ENCODE measurements at places on chromosomes 12 and 14.
A peak's percentile ranks its signal among the peaks of the same experiment; 100 is the strongest.

- DNase-seq: no peak
These were observed 246.7 kb upstream of the FKBP4 start for GRCh38 chr12:2548081-2548480.

- no peak for DNase-seq
These were observed 7.0 kb downstream of the RTL1 start for GRCh38 chr14:100896369-100897060.

GRCh38 chr12:67630373-67631088, 18.0 kb upstream of the DYRK2 start:
- DNase-seq: peak; percentile 64

- no peak for DNase-seq
These were observed 177.8 kb upstream of the EEA1 start for GRCh38 chr12:93106910-93107309.

- DNase-seq: no peak
These were observed 98.7 kb downstream of the DDHD1 start for GRCh38 chr14:53054457-53054856.

GRCh38 chr14:32939254-32940065, 781 bp downstream of the NPAS3 start:
- no peak for DNase-seq

- DNase-seq: no peak
These were observed 26.7 kb upstream of the ETNK1 start for GRCh38 chr12:22598141-22598762.

DNA sequence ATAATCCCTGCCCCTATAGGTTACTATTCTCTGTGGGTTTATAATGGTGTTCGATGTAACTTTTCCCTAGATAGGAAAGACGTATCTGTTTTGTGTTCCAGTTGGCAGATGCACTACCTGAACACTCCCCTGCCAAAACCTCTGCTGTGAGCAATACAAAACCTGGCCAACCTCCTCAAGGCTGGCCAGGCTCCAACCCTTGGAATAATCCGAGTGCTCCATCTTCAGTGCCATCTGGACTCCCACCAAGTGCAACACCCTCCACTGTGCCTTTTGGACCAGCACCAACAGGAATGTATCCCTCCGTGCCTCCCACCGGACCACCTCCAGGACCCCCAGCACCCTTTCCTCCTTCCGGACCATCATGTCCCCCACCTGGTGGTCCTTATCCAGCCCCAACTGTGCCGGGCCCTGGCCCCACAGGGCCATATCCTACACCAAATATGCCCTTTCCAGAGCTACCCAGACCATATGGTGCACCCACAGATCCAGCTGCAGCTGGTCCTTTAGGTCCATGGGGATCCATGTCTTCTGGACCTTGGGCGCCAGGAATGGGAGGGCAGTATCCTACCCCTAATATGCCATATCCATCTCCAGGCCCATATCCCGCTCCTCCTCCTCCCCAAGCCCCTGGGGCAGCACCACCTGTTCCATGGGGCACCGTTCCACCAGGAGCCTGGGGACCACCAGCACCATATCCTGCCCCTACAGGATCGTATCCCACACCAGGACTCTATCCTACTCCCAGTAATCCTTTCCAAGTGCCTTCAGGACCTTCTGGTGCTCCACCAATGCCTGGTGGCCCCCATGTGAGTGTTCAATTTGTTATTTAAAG, 11.3 kb downstream of the MAPK1IP1L start:
- DNase-seq: no peak

GRCh38 chr12:66119229-66119869, 11.2 kb downstream of the LLPH start:
- DNase-seq: no peak

- no peak for DNase-seq
These were observed 26.0 kb downstream of the MAPK1IP1L start for GRCh38 chr14:55077170-55078151.

GRCh38 chr12:24798335-24798734, 150.6 kb downstream of the BCAT1 start:
- DNase-seq: no peak

- DNase-seq: no peak
These were observed 139.0 kb upstream of the LHX5 start for GRCh38 chr12:113610698-113611097.

- no peak for DNase-seq
These were observed 88.3 kb upstream of the MDM1 start for GRCh38 chr12:68420225-68421010.

DNA sequence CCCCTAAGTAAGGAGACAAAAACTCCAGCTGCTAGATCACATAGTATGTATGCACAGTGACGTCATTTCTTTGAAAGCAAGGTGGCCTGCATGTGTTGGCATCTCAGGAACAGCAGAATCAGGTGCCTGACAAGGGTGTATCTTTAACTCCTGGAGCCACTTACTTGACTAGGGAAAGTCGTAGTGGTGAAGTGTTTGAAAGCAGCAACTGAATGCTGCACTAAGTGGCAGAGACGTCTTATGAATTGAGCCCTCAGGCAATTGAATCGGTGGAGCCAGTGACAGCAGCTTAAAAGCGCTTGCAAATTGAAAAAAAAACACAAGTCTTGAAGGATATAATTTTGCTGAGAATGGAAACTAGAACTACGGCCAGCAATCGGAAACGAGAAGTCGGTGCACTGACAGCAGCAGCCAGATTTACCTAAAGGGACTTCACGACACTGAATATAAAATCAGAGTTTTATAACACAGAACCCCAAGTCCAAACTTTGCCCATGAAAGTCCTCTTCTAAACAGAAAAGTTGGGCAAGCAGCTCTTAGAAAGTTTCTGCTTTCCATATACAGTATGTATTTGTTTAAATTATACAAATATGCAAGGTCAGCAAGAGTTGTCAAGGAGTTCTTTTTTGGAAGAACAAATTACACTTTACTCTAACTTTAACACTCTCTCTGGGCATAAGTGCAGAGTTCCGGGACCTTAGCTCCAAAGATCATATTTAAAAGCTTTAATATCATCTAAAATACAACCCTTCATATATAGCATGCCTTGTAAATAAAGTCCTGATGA, 1.1 kb downstream of the IGF1 start:
- DNase-seq: no peak

DNA sequence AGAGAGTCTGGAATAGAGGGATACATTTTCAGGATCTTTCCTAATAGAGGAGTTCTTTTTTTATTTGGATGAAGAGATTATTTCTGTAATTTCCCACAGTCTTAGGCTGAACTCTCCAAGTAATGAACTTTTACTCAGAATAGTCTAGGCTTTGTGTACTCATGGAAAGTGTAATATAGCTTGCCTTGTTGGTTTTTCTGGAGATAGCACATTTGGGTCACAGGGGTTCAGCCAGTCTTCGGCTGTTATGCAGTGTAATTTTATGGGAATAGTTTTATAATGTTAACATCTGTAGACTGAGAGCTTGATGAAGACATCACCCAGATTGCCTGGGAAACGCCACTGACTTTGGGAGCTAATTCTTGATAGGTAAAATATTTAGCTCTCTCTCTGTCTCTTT, 450.8 kb downstream of the RAD51B start:
- no peak for DNase-seq

DNA sequence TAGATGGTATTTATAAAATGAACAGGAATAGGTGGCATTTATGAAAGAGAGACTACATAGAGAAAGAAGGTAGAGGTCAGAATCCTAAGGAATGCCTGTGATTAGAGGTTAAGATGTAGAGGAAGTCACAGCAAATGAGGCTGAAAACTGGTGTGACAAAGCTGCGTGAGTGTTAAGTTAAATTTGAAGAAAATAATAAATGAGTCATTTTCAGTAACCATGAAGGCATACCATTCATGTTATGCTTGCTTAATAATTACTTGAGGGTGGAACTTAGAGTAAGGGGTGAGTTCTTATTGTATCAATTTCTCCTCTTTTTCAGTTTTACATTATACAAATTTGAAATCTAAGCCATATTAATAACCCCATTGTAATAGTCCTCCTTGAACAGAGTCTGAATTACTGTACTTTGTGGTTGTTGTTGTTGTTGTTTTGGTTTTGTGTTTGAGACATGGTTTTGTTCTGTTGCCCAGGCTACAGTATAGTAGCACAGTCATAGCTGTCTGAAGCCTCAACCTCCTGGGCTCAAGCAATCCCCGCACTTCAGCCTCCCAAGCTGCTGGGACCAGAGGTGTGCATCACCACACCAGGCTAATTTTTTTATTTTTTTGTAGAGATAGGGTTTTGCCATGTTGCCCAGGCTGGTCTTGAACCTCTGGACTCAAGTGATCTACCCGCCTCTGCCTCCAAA, 761.5 kb downstream of the GALC start:
- no peak for DNase-seq

- DNase-seq: no peak
These were observed 123.8 kb downstream of the PDZRN4 start for GRCh38 chr12:41311883-41312282.

GRCh38 chr12:32163596-32163995, 56.9 kb downstream of the BICD1 start:
- DNase-seq: no peak

- DNase-seq: no peak
These were observed 298.2 kb downstream of the RPAP3 start for GRCh38 chr12:47407463-47408129.

- DNase-seq: no peak
These were observed 32.6 kb upstream of the SLC38A4 start for GRCh38 chr12:46858368-46858767.

- no peak for DNase-seq
These were observed 411.7 kb upstream of the FLRT2 start for GRCh38 chr14:85118274-85118673.

DNA sequence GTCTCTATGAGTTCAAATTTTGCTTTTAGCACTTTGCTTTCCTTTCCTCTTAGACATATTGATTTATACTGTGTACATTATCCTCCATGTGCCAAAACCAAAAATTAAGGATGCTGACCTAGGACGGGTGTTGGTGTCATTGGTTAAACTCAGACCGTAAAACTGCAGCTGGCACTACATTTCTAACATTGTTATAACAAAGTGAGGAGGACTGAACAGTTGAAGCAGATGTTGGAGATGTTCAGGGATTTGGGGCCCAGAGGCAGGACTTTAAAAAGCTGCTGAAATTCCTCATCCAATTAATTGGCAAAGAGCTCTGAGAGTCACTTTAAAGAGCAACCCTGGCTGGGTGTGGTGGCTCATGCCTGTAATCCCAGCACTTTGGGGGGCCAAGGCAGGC, 72.4 kb downstream of the TMTC1 start:
- no peak for DNase-seq

- no peak for DNase-seq
These were observed 1.9 kb upstream of the RIN3 start for GRCh38 chr14:92511453-92512238.

- no peak for DNase-seq
These were observed 4.2 kb downstream of the RNF31 start for GRCh38 chr14:24151404-24152080.

DNA sequence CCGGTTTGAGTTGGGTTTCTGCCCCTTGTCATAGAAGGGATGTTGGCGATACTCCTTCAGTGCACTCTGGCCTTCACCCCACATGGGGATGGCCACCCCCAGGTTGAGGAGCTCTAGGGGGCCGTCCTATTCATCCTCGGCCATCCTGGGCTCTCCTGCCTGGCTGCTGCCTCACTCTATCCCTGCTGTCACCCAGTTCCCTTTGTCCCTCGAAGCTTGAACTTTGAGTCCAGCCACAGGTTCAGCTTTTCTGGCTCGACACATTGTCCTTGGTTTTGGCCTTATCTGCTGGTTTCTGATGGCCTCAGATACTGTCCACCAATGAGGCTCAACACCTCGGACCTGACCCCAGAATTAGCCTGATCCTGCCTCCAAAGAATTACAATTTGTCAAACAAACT, 58.6 kb downstream of the C14orf132 start:
- DNase-seq: no peak

- DNase-seq: no peak
These were observed 26.9 kb downstream of the FIGNL2 start for GRCh38 chr12:51821440-51822260.

- DNase-seq: no peak
These were observed 25.1 kb downstream of the TEAD4 start for GRCh38 chr12:2984249-2984648.

DNA sequence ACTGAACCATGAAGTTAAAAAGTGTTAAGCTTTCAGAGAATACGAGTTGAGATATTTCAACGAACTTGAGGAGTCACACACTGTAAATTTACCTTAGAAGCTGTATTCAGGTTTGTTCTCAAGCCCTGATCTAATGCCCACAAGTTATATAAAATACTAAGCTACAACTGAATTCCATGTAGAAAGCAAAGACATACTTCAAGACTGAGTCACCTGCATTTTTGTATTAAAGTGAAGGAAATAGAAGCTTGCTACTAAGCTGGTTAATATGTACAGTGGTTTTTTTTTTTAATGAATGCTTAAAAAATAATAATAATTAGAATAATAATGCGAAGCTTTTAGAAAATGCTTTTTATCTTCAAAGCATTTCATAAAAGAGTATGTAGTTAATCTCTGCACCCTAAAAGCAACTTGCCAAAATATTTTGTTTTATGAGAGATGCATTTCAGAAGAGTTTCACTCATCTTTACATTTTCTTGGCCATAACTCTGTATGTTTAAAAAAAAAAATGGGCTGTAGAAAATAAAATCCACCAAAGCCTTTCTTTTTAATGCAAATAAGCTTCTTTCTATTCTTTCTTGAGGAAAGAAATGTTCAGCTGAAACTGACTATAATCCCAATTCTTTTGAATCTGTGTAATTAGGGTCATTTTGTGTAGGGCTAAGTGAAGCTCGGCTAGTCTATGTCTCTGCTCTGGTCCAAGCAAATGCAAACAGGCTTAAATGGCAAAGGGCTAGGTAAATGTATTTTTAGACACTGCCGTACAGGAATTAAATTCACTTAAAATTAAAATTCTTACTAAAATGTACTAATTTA, 1047.5 kb upstream of the FLRT2 start:
- no peak for DNase-seq

DNA sequence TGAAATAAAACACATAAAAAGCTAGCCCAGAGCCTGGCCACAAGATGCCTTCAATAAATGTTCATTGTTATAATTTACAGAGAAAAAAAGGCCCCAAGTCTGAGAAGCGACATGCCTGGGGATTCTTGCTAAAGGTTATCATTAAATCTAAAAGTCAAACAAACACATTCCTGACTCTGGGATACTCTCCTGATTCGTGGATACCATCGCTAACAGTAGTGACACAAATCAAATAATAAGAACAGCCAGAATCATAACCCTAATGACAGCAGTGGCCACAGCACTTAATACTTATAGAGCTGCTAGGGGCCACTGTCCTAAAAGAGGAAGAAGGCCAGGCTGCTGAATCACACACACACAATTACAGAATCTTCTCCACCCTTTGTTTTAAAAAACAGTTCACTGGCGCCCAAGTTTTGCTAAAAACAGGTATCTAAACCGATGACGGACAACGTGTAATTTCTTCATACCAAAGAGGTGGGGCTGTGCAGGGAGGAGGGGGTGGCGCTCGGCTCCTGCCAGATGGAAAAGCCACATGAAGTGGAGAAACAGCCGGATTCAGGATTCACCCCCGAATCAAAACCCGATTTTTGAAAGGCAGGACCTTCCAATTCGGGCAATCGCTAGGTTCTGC, 1.2 kb downstream of the CLIP1 start:
- DNase-seq: no peak

- no peak for DNase-seq
These were observed 13.3 kb downstream of the GPR135 start for GRCh38 chr14:59451849-59452248.

GRCh38 chr14:34450542-34450915, 11.5 kb downstream of the SPTSSA start:
- DNase-seq: no peak
